ENCODE measurements at places on chromosomes 7 and 10.
A peak's percentile ranks its signal among the peaks of the same experiment; 100 is the strongest.

GRCh38 chr7:94177441-94177840 is 173.3 kb upstream of the BET1 start:
- ATAC-seq, result no peak

GRCh38 chr10:62034096-62034640 is 132.7 kb downstream of the ARID5B start:
- no peak for ATAC-seq

DNA sequence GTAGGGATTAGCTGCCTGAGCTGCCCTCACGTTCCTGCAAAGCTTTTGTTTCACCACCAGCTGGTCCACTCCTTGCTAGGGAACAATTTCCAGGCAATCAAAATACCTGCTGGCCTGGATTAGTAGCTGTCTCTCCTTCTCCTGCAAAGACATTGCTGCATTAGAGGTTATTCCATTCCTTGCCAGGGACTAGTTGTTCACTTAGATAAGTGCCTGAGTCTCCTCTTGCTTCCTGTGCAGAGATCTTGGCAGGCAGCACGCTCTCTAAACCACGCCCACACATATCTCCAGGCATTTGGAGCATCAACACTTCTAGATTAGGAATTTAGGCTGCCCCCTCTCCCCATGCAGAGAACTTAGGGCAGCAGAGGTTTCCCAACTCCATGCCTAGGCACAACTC is 150.4 kb upstream of the SMIM30 start:
- ATAC-seq, result no peak

- no peak for ATAC-seq
These were observed 82.4 kb downstream of the EBF3 start for GRCh38 chr10:129881641-129882040.

DNA sequence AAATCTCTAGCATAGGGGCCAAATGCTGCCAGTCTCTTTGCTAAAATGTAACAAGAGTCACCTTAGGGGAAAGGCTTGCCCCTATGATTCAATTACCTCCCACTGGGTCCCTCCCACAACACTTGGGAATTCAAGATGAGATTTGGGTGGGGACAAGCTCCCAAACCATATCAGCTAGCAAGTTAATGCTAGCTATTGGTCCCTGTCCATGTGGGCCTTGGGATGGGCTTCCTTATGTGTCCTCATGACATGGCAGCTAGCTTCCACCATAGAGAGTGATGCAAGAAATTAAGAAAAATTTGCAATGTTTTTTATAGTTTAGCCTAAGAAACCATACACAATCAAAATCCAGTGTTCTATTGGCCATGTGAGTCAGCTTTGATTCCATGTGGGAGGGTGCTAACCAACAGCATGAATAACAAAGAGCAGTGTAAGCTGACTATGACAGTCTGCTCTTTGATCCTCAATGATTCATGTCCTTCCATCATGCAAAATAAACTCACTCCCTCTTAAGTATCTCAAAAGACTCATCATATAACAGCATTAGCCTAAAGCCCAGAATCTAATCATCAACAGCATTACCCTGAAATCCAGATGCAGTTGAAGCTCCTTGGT is 21.7 kb upstream of the ZNF365 start:
- ATAC-seq, result peak; percentile 66

GRCh38 chr7:90955641-90956207 is 308.5 kb upstream of the FZD1 start:
- no peak for ATAC-seq

DNA sequence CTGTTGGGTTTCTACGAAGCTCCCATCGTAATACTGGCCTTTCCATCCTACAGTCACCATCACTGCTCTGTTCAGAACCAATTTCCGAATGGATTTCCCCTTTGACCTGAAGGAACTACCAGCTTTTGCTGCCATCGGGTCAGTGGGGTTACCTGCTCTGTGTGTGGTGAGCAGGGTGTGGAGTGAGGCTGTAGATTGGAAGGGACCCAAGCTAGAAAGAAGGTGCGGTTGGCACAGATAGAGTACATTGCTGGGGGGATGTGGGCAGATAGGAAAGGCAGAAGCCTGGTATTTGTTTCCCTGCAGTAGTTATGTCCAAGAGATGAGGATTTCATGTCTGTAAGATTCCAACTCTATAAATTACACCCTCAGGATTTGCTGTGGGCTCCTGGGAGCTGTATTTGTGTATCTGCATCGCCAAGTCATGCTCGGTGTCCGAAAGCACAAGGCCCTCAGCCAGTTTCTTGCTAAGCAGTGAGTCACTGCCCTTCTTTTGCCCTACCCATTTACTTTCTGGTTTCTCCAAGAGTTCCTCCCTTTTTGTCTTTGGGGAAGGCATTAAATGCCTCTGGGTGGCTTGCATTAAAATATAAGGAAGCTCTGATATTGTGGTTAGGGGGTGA is 15.4 kb downstream of the CLCN1 start:
- ATAC-seq, result peak; percentile 96

DNA sequence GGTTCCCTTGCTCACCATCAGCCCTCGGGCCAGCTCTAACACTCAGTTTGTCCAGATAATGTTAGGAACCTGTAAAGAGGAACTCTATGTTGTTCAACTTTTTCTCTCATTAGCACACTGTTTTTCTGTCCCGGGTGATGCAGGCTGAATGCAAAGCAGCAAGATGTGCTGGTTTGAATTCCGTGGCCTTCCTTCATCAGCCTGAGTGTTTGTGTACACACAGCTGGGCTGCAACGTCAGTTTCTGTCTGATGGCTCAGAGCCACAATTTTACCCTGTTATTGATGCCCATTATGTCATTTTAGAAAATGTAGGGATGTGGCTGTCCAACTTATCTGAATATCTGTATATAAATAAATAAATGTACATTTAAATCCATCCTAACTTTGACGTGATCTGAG is 152.0 kb downstream of the PLPP4 start:
- no peak for ATAC-seq

DNA sequence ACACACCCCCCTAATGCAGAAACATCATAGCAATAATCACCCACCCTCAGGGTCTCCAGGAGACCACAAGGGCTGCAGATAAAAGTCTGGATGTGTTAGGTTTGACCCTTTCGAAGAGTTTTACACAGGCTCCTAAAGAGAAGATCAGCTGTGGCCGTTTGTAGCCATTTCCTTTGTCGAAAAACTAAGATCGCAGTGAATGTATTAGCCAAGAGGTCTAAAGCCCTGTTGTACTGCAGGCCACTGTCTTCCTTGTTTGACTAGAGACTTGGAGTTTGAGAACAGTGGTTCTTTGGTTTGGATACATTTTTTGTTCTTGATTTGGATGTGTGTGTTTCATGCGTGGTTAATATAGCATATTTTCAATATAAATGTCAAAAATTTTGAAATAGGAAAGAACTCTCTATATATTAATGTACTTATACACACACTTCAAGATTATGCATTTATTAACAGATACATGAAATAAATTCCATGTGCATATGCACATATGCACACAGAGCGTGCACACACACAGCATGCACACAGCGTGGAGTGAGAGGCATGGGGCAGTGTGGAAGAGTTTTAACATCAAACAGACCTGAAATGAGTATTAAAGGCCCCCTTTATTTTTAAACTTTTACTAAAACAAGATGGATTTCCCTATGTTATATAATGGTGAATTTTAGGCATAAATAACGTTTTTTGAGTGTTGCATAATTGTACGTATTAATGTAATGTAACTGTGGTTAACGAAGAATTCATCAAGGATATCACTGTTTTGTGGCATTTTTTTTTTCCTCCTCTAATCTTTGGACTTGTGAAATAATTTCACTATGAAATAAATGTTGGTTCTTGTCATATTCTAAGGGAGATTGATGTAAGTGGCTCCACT is 2.2 kb downstream of the IKZF1 start:
- ATAC-seq, result no peak

GRCh38 chr7:43700059-43700501 is 29.2 kb downstream of the COA1 start:
- ATAC-seq, result peak; percentile 70

DNA sequence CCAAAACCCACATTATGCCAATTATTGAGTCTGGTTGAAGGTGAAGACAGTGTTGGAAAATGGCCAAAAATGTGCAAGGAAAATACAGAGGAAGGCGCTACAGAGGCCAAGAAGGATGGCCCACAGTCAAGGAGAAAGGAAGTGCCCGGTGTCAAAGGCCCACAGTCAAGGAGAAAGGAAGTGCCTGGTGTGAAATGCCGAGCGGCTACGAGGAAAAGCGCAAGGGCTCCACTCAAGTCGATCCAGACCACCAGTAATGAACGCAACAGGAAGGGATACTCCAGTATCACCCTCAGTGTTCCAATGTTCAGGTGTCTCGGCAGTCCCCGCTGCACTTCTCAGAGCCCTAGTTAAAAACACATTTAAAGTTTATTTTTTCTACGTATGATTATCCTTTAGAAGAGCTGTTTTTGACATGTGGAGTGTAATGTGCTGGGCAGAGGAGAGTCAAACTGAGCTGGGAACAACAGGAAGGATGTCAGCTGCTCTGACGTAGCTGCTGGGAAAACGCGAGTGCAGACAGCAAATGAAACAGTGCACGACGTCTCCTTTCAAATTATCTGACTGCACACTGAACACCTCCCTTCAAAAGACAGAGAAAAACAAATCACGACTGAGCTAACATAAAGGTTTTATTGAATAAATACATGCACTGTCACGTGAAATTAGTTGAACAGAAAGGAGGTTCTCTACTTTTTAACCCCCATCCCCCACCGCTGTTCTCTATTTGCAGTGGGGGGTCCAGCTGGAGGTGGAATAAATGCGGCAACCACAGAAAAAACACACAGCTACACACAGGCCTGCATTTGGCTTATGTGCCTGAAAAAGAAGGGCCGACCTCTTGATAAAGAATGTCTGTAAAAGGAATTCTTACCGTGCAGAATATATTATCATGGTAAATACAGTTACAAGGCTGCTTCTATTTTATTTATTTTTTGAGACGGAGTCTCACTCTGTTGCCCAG is 26.1 kb upstream of the NCAPG2 start:
- no peak for ATAC-seq

GRCh38 chr7:25221009-25221408 is 7.3 kb downstream of the NPVF start:
- no peak for ATAC-seq

GRCh38 chr7:14837216-14837615 is 65.3 kb downstream of the DGKB start:
- ATAC-seq, result no peak

DNA sequence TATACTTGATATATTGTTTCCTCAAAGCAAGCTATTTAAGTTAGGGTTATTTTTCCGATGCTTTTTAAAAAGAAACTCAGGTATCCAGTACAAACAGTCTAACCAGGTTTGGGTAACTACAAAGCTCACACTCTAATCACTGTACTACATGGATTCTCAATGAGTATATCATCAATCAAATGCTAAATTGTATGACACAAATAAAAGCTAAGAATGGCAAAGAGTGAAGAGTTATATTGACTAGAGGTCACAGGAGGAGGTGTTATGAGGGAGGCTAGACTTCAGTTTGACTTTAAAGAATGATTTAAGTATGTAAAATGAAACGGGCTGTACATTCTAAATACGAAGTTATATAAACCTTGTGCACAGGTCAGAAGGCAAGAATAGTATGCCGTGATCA is 178.0 kb downstream of the CTNNA3 start:
- ATAC-seq, result no peak

DNA sequence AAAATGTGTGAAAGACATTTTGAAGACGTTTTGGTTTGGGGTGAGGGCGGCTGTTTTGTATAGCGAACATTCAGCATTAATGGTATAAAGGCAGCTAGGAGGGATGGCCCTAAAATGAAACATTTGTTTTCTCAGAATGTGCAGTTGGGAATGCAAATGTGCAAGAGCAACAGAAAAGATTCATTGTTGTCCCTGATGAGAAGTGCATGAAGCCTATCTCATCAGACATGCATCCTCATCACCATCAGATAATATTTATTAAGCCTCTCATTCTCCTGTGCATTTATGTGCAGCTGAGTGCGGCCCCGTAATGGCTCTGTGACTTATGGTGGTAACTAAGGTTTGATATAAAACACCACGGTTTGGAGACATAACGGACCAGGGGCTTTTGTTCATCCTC is 199.5 kb downstream of the GFRA1 start:
- no peak for ATAC-seq

DNA sequence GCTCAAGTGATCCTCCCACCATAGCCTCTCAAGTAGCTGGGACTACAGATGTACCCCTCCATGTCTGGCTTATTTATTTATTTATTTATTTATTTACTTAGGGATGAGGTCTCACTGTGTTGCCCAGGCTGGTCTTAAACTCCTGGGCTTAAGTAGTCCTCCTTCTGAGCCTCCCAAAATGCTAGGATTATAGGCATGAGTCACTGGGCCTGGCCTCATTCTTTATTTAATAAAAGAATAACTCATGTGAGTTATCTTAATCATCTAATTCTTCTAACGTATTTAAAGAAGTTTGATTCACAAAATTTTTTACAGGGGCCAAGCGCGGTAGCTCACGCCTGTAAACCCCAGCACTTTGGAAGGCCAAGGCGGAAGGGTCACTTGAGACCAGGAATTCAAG is 8.0 kb upstream of the SLC26A4 start:
- ATAC-seq, result no peak

DNA sequence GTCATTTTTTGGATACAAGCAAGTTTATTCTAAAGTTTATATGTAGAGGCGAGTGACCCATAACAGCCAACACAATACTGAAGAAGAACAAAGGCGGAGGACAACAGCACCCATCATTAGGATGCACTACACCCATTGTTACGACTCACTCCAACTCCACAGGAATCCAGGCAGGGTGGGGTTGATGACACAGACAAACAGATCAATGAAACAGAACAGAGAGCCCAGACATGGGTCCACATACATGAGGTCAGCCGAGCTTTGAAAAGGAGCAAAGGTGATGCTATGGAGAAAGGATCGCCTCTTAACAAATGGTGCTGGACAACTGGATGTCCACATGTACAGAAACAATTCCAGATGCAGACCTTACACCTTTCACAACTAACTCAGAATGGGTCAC is 426.4 kb downstream of the PTPRN2 start:
- ATAC-seq, result no peak

DNA sequence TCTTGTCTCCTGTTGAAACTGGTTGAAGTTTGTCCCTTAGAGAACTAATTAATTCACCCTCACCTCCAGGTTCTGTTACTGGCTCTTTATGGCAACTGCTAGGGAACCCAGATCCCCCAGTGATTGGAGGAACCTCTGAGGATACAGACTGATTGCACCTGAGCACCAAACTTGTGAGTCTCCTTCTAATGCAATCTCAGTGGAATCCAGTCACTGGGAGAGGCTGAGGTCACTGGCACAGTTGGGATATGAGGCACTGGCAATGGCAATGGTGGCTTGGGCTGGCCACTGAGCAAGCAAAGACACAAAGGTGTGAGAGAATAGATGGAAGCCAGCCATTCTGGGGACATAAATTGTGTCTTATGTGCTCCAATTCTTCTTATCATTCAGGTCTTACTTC is 5.3 kb upstream of the DGKI start:
- ATAC-seq, result no peak

GRCh38 chr10:63467841-63468240 is 2.1 kb upstream of the JMJD1C start:
- no peak for ATAC-seq

DNA sequence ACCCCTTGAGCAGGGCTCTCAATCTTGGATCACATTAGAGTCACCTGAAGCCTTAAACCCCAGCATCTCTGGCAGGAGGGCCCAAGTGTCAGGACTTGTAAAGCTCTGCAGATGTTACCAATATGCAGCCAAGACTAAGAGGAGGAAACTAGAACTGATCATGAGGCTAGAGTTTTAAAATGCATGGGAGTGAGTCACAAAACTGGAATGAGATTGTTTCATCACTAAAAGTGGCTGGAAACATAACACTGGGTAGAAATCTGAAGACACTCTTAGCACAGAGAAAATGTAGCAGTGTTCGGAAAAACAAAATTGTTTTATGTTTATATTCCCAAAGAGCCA is 63.3 kb upstream of the GHITM start:
- peak; percentile 22 for ATAC-seq

GRCh38 chr7:510131-510481 is 9.5 kb downstream of the PDGFA start:
- ATAC-seq, result no peak
